ENCODE measurements at places on chromosomes 16 and 17. TPM values are rescaled to one million over a fixed set of nuclear protein-coding genes. Genes with fewer than 3 reads are reported as not detected.

The PSMD3 gene
- 175 TPM for total RNA-seq

DNA sequence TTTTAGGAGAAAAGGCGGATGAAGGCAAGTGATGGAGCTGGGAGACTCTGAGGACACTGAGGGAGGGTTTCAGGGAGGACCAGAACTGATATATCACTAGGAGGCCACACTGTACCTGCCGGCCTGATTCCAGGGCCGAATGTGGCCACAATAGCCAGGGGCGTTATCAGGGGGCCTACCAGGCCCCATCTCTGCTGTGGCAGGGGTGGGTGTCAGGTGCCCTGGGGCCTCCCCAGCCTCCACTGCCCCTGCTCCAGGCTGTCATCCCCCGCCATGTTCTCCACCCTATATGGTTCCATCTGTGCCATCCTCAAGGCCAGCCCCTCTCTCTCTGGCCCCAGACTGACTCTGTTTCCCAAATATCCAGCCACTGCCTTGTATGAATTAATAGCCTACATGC is 246.5 kb downstream of the GSG1L start:
- no peak overlapping the region for H3K4me3 ChIP-seq
- DNase-seq = no peak
- no peaks in the 10 kb centered on the region for H3K36me3 ChIP-seq
- H3K27me3 ChIP-seq = peaks cover 16% of the 10 kb centered on the region

DNA sequence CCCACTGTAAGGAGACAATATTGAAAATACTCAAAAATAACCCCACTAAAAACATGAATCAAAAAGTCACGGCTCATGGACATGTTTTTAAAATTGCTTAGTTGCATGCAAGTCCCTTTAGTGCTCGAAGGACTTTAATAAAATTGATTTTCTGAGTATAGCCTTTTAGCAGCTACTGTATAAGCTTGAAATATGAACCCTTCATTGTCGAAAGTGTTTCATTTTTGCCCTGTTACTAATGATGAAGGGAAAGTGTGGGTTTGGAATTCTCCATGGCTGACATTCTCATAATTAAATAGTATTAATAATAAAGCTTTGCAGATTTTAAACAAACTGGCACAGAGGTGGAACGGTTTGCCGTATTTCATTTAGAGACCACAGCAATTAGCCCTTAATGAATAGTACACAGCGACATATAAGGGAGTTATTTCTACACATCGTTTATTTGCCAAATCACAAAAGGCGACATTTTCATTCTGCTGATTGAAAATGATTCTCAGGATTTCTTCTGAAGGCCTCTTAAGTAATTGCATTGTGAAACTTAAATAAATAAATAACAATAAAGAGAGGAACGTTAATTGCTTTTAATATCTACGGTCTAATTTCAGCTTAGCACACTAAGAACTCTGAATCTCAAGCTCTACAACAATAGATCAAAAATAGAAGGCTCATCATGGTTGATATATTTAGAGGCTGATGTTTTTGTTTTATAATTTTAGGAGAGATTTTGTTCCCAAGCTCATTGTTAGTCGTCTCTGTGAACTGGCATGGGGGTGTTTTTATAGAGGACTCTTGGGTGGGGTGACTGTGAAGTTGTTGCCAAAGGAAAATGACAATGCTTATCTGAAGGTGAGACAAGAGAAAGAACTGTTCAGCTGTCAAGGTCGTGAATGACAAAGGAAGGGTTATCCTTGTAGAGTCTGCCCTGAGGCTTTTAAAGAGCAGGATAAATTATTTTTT is 60.6 kb downstream of the IRX6 start:
- H3K4me3 ChIP-seq = no peak overlapping the region
- no peaks in the 10 kb centered on the region for H3K36me3 ChIP-seq
- no peak for DNase-seq
- H3K27ac ChIP-seq = no peak overlapping the region
- no peaks in the 10 kb centered on the region for H3K4me1 ChIP-seq
- no peaks in the 10 kb centered on the region for H3K27me3 ChIP-seq

DNA sequence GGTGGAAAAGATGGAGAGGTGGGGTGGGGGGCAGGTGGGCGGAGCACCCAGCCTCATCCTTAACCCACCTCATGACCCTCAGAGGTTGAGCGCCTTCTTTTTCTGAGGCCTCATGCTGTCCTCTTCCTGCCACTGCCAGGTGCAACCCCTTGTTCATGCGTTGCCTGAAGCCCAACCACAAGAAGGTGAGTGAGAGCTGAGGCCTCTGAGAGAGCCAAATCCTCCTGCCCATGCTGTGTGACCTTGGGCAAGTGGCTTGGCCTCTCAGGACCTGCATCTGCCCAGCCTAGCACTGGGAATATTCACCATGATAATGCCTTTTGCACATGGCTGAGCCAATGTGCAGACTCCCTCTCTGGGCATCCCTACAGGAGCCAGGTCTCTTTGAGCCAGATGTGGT is 32.1 kb downstream of the MYO15A start:
- H3K36me3 ChIP-seq = no peaks in the 10 kb centered on the region
- no peak for DNase-seq
- no peaks in the 10 kb centered on the region for H3K4me1 ChIP-seq
- H3K27ac ChIP-seq = no peak overlapping the region
- no peak overlapping the region for H3K4me3 ChIP-seq

Data from Panc1 (cell line).